Omental fat pad (tissue), 4 donors: ENCODE measurements at places on chromosomes 1 and 21.

GRCh38 chr1:111517469-111518225 lies 14.2 kb upstream of the ADORA3 start:
- no peak for DNase-seq

- no peak for DNase-seq
These were observed 76.5 kb upstream of the C1orf21 start for GRCh38 chr1:184310157-184310819.

GRCh38 chr21:41678016-41678923 lies 88.6 kb downstream of the RIPK4 start:
- DNase-seq, result no peak

GRCh38 chr1:68103884-68104554 lies 53.6 kb upstream of the DIRAS3 start:
- DNase-seq, result no peak

GRCh38 chr1:197557302-197557701 lies 218.0 kb downstream of the DENND1B start:
- no peak for DNase-seq

DNA sequence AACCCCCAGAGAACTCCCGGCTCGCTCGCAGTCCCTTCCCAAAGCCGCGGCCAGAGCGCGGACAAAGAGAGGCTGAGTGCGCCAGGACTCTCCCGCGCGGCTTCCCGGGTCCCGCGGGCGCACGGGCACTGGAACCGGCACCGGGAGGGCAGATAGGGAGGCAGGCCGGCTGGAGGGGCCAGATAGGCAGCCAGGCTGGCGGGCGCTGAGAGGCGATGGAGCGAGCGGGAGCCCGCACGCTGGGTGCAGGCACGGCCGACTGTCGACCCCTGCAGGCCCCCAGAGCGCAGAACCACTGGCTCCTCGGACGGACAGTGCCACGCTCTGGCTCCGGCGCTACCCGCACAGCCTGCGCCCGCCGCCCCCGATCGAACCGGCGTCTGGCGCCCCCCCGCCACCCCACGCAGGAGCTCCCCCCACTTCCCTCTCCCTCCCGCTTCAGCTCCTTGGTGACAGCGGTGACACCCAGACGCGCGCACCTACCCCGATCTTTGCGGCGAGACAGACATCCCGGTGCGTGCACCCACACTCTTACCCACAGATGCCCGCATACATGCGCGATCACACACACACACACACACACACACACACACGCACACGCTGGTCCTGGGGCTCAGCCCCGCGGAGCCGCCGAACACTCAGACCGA lies 534 bp downstream of the SLC6A9 start:
- DNase-seq, result no peak

GRCh38 chr1:154895798-154896197 lies 25.7 kb upstream of the KCNN3 start:
- DNase-seq, result no peak

DNA sequence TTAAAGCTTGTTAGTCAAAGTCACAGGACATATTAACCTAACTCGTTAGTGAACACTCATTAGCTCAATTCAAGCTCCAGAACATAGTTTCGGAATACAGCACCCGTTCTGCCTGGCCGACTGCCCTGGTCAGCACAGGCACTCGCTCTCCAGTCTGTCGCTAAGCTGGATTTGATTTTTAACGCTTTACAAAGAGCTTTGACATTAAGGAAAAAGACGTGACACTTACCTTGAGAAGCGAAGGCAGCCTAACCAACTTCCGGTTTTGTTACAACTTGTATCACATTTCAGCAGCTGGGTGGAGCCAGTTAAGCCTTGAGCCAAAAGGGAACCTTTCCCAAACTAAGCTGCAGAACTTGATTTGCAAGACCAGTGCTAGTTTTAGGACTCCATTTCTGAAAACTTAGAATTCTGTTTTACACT lies at the start of gene FRRS1:
Gene FRRS1 (minus strand): TSS at position 258 of the 423 bp plus-strand sequence. CDS start 17,867 bp downstream, outside the sequence.
- no peak for DNase-seq

DNA sequence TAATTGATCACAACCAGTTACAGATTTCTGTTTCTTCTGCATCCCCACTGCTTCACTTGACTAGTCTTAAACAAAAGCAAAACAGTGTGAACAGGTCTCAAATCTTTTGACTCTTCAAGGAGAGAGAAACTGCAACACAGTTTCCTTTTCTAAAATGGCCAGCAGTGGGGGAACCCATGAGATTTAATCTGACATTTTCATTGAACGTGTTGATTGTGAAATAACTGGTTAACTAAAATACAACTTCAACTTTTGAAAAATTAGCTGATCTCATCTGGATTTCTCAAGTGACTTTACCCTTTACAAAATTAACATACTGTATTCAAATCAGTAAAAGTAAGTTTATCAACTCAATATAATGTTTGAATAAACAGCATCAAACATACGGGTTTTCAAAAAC lies 143.0 kb downstream of the HFM1 start:
- no peak for DNase-seq

DNA sequence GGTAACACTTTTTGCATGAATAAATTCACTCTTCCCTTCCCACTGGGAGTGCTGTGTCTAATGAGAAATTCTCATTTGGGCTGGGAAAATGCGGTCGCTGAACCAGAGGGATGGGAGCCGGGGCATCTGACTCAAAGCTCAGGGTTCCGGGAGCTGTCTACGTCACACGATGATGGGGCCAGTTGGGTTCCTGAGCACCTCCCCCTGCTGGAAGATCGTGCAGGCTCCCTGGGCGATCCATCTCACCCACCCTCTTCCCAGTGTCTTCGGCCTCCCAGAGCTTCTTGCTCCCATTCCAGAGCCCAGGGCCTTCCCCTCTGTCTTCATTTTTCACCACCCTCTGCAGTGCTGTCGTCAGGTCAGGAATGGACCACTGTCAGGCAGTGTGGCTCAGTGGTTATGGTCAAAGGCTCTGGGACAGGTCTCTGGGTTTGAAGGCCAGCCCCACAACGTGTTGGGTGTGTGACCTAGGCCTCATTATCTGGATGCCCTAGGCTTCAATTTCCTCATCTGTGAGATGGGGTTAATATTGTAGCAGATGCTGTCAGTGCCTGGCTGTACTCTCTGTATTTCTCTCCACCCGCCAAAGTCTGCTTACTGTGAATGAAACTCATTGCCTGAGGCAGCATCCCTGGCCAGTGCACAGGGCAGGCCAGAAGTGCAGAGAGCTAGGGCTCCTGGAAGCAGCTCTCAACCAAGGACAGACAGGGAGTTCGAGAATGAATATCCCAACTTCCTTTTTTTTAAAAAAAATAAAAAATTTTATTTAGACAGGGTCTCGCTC lies 31.8 kb downstream of the IGSF21 start:
- DNase-seq, result no peak

DNA sequence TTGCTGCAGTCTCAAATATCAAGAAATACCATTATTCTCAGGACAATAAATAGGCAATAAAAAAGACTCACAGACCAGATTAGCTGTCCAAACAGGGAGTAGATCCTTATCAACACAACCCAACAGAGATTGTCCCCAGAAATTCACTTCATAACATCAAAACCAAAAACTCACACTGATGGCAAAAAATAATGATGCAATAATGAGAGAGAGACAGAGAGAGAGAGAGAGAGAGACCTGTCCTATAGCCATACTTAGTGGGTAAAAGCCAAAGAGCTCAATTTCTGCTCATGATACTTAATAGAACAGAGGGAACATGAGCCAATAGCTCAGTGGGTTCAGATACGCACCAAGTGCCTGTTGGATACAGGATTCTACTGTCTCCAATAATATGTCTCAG lies 244.5 kb downstream of the FAM72C start:
- DNase-seq, result no peak

- DNase-seq, result no peak
These were observed 15.6 kb downstream of the PODN start for GRCh38 chr1:53077599-53077965.

DNA sequence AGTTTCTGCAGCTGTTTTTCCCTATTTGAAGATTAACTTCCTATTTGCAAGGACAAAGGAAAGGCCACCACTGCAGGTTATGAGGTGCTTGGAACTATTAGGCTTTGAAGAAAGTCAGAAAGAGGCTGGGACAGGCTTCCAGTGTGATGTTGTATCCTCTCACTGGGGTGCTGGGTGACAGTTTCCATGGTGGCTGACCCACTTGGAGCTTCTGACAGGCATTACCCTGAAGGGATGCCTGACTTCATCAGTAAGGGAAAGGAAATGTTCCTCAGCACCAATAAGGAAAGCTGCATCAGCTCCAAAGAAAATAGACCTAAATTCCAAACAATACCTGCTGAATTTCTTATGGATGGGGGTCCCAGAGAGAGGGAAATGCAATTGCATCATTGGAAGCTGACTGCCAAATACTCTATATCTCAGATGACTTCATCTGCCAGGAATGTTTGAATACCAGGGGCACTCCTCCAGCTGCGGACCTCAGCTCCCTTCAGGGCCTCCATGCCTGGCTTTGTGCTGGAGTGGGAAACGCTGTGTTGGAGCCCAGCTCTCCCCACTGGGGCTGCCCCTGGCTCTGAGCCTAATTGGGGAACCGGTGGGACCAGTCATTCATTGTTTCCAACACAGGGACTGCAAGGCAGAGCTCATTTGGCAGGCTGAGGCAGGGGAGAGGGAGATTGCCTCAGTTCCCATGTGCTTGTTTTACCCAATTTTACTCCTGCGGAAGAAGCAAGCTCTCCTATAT lies 76.6 kb downstream of the RGL1 start:
- no peak for DNase-seq

GRCh38 chr1:58782178-58783089 lies 1.4 kb downstream of the JUN start:
- no peak for DNase-seq

- DNase-seq, result no peak
These were observed 118.7 kb downstream of the SLC5A9 start for GRCh38 chr1:48341221-48341620.

GRCh38 chr1:7424352-7424890 lies 346.7 kb upstream of the VAMP3 start:
- DNase-seq, result no peak

GRCh38 chr1:196034080-196034706 lies 574.0 kb downstream of the KCNT2 start:
- DNase-seq, result no peak

DNA sequence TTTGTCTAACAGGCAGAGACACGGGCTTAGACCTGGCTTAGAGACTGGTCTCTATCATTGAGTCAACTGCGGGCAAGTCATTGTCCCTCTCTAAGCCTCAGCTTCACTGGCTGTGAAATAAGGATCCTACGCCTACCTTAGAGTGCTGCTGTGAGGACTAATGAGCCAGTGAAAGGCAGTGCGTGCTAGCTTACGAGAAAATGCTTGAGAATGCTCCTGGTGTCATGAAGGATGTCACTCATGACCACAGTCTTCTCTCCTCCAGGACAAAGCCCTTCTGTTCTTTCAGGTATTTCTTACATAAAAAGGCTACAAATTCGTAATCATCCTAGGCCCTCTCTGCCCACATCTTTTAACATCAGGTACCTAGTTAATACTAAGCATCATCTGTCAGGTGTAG lies 16.5 kb upstream of the A3GALT2 start:
- no peak for DNase-seq

DNA sequence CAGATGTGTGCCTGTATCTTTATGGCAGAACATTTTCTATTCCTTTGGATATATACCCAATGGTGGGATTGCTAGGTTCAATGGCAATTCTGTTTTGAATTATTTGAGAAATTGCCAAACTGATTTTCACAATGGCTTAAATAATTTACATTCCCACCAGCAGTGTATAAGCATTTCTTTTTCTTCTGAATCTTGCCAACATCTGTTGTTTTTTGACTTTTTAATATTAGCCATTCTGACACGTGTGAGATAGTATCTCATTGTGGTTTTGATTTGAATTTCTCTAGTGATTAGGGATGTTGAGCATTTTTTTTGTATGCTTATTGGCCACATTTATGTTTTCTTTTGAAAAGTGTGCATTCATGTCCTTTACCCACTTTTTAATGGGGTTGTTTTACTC lies 864.3 kb upstream of the ADAMTS5 start:
- DNase-seq, result no peak

- no peak for DNase-seq
These were observed 16.7 kb downstream of the KDM1A start for GRCh38 chr1:23035823-23036452.

DNA sequence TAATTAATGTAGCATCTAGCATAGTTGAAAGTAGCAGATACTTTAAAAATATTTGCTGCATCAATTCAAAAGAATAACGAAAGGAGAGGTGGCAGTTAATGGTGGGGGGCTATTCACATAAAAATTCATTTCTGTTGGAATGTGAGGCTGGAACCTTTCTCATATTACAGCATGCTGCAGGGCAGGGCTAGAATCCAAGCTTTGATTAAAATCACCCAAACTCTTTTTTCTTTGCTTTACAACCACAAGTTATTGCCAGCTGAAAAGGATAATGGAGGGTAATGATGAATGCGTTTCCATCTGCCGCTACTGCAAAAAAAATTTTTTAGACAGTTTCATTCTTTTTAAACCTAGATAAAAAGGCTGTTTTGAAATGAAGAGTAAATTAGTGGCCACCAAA lies 9.8 kb downstream of the DISP1 start:
- DNase-seq, result no peak

DNA sequence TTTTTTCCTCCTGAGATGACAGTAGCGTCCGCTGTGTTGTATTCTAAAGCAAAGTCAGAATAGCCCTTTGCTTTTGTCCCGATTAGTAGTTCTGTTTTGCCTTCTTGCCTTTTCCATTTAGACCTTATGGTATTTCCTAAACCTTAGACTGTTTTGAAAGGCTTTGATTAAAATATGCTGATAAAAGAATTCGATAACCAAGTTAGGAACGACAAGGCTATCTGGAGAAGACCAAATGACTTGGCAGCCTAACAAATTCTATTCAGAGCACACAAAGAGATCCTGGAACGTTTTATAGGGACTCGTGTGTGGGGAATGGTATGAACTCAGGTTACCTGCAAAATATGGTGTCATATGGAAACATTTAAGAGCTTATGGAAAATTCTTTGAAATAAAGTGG lies 42.9 kb downstream of the NFIA start:
- DNase-seq, result no peak

DNA sequence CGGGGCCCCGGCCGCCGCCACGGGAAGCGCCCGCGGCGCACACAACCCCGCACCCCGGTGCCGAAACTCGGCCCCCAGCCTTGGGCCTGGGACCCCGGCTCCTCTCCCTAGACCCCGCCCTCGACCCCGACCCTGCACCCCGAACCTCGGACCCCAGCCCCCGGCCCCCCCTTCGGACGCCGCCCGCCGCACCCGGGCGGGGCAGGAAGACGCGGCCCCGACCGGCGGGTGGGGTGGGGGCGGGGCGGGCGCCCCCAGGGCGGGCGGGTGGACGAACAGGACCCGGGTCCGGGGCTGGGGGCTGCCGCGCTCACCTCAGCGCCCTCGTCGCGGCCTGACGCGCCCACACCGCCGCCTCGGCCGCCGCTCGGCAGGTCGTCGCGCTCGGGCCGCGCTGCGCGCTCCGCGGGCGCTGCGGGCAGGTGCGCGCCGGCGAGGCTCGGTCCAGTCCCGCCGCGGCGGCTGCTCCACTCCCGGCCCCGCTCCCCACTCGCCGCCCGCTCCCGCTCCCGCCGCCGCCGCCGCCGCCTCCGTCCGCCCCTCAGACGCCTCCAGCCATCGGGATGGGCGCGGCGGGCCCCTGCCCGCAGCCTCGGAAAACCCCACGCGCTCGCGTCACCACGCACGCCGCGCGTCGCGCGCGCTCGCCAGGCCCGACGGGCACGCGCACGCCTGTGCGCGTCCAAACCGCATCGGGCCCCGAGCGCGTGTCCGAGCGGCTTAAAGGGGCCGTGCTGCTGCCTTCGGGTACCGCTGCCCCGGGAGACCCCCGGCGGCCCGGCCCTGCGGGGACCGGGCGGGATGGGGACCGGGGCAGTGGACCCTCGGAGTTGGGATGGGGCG lies at the start of gene GNB1:
Gene GNB1 (minus strand): TSS at position 582 of the 843 bp plus-strand sequence. CDS start 65,634 bp downstream, outside the sequence.
- no peak for DNase-seq

GRCh38 chr21:31505975-31506374 lies 153.5 kb upstream of the SOD1 start:
- DNase-seq, result no peak
